Stimulated activated CD4-positive, alpha-beta T cell treated with anti-CD3 and anti-CD28 coated beads, Interleukin-15, amount 100 ng/mL, for 1 hour (primary cell): ENCODE measurements at places on chromosomes 12 and 14.

- DNase-seq = no peak
Observed at GRCh38 chr14:38837343-38838048, 265.5 kb downstream of the SEC23A start.

DNA sequence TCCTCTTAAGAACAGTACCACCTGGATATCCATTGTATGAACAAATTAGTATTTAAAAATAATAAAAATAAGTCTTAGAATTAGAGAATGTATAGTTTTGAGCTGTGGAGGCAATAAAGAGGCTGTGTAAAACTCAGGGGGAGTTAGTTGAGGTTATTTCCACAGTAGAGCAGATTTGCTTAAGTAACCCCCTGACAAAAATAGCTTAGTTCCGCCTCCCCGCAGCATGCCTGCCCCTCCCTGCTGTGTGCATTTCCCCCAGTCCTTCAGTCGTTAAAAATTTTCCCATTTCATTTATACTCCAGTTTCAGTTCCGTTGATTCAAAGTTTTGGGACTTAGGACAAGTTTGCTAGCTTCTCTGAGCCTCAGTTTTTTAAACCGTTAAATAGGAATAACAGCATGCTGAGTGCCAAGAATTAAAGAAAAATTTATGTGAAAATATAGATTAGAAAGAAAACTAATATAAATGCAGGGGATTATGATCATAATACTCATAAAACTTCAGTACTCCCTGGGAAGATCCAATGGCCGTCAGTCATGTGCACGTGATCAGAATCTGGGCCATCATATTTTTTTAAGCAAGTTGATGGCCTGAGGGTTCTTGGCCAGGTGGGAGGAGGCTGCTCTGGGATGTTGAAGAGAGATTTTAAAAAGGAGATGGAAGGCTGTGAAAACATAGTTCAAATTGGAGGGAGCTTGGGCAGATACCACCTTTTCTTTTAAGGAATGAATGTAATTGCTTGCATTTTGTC is 14.5 kb upstream of the SLC38A2 start:
- no peak for DNase-seq

GRCh38 chr12:122958198-122958888 is 7.9 kb downstream of the ABCB9 start:
- no peak for DNase-seq

DNA sequence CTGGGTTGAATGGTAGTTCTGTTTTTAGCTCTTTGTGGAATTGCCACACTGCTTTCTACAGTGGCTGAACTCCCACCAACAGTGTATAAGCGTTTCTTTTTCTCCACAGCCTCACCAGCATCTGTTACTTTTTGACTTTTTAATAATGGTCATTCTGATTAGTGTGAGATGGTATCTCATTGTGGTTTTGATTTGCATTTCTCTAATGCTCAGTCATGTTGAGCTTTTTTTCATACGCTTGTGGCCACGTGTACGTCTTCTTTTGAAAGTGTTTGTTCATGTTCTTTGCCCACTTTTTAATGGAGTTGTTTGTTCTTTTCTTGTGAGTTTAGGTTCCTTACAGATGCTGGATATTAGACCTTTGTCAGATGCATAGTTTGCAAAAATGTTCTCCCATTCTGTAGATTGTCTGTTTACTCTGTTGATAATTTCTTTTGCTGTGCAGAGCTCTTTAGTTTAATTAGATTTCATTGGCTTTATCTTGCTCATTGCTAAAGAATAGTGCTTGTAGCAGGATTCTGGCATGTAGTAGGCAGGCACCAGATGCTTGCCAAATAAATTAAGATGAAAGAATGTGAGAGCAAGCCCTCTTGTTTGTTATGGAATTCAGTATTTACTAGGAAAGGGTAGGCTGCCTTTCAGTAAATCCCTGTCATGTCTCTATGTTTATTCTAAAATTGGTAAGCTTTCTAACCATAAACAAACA is 86.8 kb downstream of the PDE3A start:
- no peak for DNase-seq

GRCh38 chr14:99156090-99156425 is 115.9 kb downstream of the BCL11B start:
- no peak for DNase-seq

- DNase-seq = peak; percentile 45
Observed at GRCh38 chr12:1797011-1797901, 23.1 kb upstream of the LRTM2 start.

DNA sequence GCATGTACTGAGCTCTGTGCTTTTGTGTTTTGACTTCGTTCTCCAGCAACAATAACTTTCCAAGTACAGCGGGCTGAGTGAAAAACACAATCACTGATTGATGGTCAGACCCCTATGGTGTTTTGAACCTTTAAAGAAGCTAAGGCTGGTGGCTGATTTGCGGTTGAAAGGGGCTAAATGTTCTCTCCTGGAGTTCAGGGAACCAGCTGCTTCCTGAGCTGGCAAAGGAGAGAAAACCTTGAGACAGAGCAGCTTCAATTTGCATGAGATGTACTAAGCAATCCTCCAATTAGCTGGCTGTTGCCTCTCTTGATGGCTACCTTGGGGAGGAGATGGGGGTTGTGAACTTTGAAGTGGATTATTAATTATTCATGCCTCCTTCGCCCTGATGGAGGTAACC is 546.7 kb upstream of the SEL1L start:
- DNase-seq = no peak

- DNase-seq = no peak
Observed at GRCh38 chr14:31716208-31716607, 155.0 kb downstream of the NUBPL start.

- DNase-seq = no peak
Observed at GRCh38 chr12:93323625-93324329, 53.9 kb upstream of the NUDT4 start.

DNA sequence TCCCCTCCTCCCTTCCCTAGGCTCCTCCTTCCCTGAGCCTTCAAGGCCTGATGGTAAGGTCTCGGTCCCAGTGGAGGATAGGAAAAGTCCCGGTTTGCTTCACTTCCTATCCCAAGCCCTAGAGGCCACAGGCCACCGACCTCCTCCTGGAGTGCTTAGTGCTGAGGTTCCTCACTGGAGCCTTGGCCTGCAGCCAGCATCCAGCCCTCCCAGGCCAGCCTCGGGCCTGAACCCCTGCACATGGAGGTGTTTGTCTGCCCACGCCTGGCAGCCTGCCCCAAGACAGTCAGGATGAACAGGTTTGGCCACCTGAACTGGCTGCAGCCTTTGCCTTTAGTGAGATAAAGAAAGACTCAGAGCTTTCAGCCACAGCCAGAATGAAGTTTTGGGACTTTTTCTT is 15.8 kb upstream of the KRT7 start:
- no peak for DNase-seq

DNA sequence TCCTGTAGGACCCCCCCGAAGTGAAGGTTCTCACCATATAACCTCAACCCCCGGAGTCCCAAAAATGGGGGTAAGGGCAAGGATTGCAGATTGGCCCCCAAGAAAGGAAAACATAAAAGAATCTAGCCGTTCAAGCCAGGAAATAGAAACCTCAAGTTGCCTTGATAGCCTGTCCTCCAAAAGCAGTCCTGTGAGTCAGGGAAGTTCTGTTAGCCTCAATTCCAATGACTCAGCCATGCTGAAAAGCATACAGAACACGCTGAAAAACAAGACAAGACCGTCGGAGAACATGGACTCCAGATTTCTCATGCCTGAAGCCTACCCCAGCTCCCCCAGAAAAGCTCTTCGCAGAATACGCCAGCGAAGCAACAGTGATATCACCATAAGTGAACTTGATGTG is 344.2 kb upstream of the RGS6 start:
- no peak for DNase-seq

- DNase-seq = no peak
Observed at GRCh38 chr12:119547001-119547400, 46.6 kb upstream of the TMEM233 start.

- no peak for DNase-seq
Observed at GRCh38 chr14:95467657-95468056, 48.8 kb downstream of the SYNE3 start.

DNA sequence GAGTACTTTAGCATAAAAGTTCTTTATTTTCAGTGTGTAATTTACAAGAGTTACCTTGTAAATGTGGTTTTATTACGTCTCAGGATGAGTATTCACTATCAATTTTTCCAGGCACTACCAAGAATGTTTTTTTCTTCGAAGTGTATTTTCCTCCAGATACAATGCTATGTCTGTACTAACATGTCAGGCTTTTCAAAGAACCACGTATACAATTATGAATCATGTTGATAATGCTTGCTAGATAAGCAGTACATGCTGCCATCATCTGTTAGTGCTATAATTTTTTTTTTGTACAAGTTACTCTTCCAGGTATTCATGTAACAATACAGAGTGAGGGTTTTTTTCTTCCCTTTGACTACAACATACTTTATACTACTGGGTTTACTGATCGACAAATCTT is 5.6 kb upstream of the KANSL2 start:
- DNase-seq = no peak

DNA sequence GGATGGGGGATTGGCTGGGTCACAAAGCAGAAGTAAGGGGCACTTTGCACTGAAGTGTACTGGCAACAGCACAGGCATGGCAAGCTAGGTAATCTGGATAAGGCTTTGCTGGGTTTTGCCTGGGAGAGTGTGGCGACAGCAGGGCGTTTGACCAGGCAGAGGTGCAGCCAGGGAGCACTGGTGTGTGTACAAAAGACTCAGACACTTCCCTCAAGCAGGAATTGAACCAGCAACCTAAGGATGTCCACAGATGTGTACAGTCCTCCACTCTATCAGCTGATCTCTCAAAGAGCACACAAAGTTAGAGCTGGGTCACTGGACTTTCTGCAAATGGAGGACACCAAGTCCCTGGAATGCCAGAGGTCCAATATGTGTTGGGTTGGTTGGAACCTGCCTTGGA is 15.4 kb upstream of the RNASE4 start:
- DNase-seq = no peak

DNA sequence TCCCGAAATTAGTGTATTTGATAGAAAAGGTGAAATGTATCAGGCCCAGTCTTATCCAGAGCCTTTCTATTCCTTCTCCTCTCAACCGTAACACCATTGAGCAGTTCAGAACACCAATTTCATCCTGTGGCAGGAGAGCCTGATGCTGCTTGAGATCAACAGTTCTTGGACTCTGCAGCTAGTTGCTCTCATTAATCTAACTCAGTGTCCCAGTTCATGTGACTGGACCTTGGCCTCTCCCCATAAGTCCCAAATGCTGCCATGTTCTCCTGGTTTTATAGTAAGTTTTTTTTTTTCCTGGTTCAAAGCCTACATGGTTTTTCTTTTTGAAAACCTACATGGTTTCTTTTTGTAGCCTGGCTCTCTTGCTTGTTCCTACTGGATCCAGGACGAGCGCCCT is 293.9 kb downstream of the ITPR2 start:
- DNase-seq = no peak

DNA sequence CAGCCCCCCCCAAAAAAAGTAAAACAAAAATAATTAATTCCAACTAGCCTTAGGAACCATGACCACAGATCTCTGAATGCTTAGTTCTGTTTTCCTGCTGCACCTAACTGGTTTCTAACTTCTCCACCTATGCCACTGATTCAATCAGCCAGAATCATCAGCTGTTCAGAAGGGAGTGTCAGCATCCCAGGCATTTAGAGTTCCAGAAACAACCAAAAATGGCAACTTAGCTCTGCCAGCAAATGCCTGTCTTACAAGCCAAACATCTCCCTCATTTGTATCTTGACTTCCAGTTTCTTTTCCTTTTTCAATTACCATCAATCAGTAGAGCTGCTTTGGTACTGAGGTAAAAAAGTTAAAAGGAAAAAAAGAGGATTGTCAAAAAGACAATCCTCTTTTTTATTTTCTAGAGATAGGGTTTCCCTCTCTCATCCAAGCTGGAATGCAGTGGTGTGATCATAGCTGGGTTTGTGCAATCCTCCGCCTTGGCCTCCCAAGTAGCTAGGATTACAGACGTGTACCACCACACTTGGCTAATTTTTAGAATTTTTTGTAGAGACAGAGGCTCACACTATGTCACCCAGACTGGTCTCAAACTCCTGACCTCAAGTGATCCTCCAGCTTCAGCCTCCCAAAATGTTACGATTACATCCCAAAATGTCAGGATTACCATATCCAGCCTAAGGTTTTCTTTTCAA is 45.2 kb upstream of the ISM2 start:
- DNase-seq = no peak

DNA sequence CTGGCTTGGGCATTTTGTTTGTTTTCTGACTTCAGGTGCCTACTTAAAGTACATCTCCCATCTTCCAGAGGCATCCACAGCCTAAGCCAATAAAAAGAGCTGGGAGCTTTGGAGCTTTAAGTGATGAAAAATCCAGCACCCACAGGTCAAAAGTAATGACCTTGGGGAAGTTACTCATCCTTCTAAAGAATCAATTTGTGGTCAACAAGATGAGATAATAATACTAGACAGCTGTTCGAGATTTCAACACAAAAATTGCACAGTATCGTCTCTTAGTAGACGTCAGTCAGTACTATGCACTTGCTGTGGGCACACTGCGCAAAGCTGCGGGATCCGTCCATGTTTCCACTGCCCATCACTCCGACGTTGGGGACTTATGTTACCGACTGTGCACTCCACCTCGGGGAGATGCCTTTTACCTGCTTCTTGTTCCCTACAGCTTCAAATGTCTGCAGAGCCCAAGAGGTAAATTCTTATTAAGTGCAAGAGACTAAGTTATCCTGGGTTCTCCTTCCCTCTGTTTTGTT is 1.3 kb downstream of the ST8SIA1 start:
- DNase-seq = no peak

GRCh38 chr12:113456761-113457160 is 14.9 kb downstream of the LHX5 start:
- DNase-seq = no peak
